Calu3 (cell line): ENCODE measurements at places on chromosomes 3 and 15. TPM values are rescaled to one million over a fixed set of nuclear protein-coding genes. Genes with fewer than 3 reads are reported as not detected.

The SCG3 gene
- not detected in 2 replicates for total RNA-seq

The MINAR1 gene
- 2.2 and 2.4 TPM in 2 replicates for total RNA-seq

The ANKRD63 gene
- 0.56 TPM in 1 of 2 replicates, not detected in the other for total RNA-seq

DNA sequence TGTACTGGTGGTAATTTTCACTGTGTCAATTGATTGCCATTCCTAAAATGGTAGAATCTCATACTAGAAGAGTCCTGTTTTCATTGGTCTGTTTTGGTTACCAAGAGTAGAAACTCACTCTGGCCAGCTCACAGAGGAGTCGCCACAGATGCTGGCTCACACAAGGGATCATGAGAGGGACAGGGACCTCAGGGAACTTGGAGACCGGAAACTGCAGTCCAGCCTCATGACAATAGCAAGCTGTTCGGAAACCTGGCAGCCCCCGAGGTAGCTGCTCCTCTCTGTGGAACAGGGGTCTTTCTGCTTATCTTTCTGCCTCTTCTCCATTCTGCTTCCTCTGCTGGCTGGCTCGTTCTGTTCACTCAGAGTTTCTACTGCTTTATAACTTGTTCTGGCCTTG is 192.9 kb downstream of the PLCL2 start:
- DNase-seq = no peak

- DNase-seq = no peak
Observed at GRCh38 chr3:159914426-159914825, 74.2 kb upstream of the IL12A start.
